ENCODE measurements at places on chromosomes 2 and 18.

DNA sequence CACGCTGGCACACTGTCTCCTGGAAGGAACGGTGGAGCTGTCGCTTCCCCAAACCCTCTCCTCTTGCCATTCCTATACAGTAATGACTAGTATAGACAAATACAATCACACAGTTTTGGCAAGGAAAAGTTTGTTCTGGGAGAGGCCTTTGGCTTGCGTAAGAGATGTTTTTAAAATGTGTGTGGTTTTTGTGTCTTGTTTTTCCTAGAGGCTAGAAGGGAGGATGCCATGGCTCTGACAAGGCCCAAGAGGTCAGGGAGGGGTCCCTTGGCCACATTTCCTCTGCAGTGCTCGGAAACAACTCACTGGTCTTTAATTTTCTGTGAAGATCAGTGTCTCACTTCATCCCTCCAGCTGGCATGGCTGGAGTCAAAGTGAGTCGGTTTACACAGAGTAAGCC is 195.9 kb downstream of the SH3RF3 start:
- DNase-seq: no peak

- DNase-seq: no peak
Measured at GRCh38 chr2:116452651-116453050, 1361.8 kb upstream of the DDX18 start.

DNA sequence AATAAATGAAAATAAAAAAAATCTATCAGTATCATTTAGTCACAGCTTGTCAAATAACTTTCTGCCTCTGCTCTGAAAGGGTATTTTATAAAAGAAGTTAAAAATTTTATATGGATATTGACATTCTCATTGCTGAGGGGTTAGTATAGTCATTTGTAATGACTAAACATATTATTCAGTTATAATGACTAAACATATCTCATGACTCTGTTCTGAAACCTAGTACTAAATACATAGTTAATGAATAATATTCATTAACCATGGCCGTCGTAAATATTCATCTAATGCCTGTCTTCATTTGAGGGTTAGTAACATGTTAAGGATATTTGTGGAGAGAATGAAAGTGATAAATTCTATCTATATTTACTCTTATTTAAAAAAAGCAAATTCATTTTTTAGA is 69.1 kb upstream of the MAP4K3 start:
- no peak for DNase-seq

- no peak for DNase-seq
Measured at GRCh38 chr2:235008584-235009044, 56.8 kb downstream of the SH3BP4 start.

DNA sequence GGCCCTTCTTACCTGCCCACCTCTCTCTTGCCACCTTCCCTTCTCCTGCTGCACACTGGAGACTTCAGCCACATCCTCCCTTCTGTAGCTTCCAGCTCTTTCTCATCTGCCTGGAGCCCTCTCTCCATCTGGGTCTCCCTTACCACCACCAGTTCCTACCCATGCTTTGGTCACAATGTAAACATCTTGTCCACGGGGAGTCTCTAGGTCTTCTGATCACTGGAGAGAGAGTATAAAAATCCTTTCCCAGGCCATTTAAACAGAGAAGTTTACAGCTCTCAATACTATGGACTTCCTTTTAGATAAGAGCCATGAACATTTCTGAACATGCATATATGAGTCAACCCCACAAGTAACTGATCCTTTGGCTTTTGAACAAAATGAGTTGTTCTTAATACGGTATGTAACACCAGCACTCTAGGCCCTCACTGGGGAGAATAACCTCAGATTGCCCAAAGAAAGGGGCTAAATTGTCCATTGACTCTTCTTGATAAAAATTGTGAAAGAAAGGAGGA is 5.8 kb downstream of the ARHGAP25 start:
- DNase-seq: no peak

- no peak for DNase-seq
Measured at GRCh38 chr2:238401551-238401950, 25.2 kb upstream of the ASB1 start.

DNA sequence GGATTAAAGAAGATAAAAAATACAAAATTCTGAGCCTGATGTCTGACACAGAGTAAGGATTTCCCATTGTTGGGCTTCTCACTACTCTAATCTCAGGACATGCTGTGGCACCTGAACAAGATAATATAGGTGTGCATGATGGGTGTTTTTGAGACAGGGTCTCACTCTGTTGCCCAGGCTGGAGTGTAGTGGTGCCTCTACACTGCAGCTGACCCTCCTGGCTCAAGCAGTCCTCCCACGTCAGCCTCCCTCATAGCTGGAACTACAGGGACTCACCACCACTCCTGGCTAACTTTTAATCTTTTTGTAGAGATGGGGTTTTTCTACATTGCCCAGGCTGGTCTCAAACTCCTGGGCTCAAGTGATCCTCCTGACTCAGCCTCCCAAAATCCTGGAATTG is 32.9 kb downstream of the SOX11 start:
- DNase-seq: no peak

DNA sequence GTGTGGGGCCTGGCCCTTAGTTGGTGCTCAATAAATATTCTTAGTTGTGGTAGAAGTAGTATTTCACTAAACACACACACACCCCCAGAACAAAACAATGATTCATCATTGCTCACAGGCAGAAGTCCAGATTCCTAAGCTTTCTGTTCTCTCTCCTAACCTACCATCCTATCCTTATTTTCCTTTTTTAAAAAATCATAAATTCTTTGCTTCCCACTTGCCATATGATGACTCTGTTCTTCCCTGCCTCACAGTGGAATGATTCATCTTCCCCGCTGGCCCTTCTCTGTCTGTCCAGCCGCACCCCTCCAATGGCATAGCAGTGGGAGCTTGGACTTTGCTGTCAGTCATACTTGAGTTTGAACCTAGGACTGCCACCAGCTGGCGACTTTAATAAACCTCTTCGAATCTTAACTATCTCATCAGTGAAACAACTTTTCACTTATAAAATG is 5.2 kb downstream of the EML6 start:
- DNase-seq: no peak

DNA sequence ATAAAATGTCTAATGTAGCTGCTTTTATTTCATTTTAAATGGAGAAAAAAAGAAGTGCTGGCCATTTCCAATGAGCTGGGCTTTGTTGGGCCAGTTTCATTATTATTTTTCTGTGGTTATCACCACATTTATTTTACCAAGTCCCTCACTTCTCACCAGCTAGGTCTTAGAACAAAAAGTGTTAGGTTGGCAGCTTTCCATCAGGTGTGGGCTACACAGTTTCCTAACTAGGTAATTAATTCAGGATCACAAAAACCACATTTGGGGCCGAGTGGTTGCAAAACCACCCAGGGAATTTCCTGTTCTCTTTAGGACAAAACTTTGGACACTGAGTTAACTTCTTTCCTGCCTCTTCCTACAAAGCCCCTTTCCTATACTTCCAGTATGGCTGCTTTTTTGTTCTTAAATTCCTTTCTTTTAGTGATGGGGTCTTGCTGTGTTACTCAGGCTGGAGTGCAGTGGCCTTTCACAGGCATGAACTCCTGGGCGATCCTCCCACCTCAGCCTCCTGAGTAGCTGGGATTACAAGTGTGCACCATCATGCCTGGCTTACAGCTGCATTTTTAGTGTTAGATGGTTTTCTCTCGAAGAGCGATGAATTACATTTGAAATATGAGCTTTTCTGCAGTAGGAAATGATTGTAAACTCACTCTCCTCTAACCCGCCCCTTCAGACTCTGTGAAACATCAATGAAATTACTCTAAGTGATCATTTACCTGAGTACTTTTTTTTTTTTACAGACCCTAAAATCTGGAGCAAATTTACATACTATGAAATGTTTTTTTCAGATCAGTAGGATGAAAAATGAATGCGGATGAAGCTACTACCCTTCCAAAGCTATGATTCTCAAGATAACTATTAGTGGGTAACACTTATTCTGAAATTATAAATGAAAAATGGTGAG is 2.6 kb upstream of the ZFP36L2 start:
- no peak for DNase-seq

GRCh38 chr2:88027697-88028389 is 11.5 kb upstream of the RNU2-63P start:
- DNase-seq: no peak

DNA sequence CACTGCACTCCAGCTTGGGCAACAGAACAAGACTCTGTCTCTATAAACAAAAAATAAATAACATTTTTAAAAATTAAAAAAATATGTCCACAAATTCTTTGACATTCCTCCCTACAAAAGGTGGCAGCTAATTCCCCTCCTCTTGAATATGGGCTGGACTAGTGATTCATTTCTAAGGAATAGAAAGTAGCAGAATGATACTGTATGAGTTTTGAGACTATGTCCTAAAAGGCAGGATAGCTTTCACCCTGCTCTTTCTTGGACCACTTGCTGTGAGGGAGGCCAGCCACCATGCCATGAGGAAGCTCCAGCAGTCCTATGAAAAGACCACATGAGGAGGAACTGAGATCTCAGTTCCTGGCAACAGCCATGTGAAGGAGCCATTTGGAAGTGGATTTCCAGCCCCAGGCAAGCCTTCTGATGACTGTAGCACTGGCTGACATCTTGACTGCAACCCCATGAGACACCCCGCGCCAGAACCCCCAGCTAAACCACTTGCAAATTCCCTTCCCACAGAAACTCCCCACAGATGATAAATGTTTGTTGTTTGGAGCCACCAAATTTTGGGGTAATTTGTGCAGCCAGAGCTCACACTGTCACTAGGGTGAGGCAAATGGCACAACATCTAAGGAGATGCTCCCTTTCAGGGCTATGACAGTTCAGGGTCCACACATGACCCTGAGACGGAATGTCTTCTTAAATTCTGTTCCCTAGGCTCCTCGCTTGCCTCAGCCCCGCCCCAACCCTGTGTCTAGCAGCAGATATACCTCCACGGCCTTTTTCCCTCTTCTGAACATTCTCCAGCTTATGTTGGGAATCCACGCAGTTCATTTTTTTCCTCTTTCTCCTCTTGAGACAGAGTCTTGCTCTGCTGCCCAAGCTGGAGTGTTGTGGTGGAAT is 17.1 kb upstream of the ATOH8 start:
- DNase-seq: no peak

- DNase-seq: no peak
Measured at GRCh38 chr18:51425475-51425874, 228.0 kb upstream of the MEX3C start.

- no peak for DNase-seq
Measured at GRCh38 chr2:167450364-167450763, 562.1 kb downstream of the XIRP2 start.

DNA sequence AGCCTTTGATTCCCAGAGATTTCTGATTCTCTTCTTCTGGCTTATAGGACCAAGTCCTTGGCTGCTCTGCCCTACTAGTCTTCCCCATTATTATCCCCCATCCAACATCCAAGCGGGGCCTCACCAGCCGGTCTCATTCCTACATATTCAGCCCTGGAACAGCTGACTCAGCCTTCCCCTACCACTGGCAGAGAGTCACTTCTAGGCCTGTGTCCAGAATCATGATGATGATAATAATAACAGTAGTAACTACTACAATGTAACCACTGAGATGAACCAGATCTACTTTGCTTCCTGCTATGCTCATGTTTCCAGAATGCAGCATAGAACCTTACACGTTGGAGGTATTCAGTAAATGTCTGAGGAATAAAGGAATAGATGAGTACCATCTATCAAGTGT is 295.2 kb downstream of the SRBD1 start:
- DNase-seq: no peak

DNA sequence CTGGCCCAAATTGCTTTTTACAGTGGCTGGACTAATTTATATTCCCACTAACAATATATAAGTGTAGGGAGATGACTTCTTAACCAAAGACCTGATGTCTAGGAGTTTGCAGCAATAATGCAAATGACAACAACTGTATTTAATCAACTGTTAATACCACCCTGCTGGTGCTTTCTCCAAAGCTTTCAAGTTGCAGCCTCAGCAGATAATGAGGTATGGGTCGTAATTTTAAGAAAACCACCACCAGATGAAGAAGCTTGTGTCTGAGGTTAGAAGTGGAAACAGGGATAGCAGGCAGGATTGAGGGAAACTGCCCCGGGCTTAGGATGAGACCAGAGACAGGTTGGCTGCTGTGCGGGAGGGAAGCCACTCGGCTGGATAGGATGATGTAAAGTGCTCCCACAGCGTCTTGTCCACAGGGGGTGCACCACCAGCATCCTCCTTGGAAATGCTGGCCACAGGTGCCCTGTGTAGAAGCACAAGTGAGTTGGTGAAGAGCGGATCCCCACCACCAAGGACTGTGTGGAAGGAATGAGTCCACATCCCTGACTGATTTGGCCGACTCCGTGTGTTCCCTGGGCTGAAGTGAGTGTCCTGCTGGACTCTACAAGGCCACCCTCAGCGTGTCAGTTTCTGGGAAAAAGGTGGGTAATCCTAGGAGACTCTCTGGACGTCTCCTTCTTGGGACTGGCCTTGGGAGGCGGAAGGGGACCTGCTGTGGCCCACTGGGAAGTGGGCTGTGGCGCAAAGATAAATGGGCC is 76.1 kb upstream of the SMAD2 start:
- DNase-seq: no peak

DNA sequence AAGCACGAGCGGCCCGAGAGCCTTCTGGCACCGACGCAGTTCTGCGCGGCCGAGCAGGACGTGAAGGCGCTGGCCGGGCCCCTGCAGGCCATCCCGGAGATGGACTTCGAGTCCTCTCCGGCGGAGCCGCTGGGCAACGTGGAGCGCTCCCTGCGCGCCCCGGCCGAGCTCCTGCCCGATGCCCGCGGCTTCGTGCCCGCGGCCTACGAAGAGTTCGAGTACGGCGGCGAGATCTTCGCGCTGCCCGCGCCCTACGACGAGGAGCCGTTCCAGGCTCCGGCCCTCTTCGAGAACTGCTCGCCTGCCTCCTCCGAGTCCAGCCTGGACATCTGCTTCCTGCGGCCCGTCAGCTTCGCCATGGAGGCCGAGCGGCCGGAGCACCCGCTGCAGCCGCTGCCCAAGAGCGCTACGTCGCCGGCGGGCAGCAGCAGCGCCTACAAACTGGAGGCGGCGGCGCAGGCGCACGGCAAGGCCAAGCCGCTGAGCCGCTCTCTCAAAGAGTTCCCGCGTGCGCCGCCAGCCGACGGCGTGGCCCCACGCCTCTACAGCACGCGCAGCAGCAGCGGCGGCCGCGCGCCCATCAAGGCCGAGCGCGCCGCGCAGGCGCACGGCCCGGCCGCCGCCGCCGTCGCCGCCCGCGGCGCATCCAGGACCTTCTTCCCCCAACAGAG is 70.4 kb downstream of the ARHGEF33 start:
- DNase-seq: peak; percentile 33

- peak; percentile 12 for DNase-seq
Measured at GRCh38 chr2:38301340-38301968, 75.6 kb downstream of the ATL2 start.

GRCh38 chr2:56540916-56541315 is 357.1 kb downstream of the CCDC85A start:
- no peak for DNase-seq

- no peak for DNase-seq
Measured at GRCh38 chr2:74548900-74549826, 4.6 kb downstream of the LOXL3 start.
